ENCODE measurements at places on chromosomes 1 and 21.
A peak's percentile ranks its signal among the peaks of the same experiment; 100 is the strongest.

DNA sequence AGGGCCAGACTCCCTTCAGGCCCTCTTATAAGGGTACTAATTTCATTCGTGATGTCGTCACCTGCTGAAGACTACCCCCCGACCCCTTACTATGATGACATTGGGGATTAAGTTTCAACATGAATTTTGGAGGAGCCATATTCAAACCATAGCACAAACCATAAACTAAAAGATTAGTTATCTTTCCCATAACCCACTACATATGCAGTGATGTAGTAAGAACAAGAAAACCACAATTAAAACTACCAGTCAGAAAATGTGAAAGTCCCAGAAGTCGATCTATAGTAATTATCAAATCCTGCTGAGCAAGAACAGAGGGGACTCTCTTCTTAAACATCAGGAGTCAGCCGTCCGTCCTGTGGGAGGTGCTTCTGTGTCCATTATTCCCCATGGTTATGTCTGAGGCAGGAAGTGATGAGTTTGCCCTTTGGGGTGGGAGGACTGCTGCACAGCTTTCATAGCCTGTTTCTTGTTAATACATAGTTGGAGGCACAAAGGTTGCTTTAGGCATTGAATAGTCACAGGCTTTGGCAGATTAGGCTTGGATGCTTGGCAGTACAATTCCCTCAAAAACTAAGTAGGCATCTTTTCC, 35.9 kb upstream of the PTGFRN start:
- DNase-seq = no peak

- no peak for DNase-seq
Observed at GRCh38 chr1:174337000-174337681, 110.6 kb upstream of the GPR52 start.

GRCh38 chr1:7152655-7153054, 367.4 kb downstream of the CAMTA1 start:
- DNase-seq = no peak

GRCh38 chr1:234889643-234890042, 239.0 kb downstream of the TOMM20 start:
- no peak for DNase-seq

DNA sequence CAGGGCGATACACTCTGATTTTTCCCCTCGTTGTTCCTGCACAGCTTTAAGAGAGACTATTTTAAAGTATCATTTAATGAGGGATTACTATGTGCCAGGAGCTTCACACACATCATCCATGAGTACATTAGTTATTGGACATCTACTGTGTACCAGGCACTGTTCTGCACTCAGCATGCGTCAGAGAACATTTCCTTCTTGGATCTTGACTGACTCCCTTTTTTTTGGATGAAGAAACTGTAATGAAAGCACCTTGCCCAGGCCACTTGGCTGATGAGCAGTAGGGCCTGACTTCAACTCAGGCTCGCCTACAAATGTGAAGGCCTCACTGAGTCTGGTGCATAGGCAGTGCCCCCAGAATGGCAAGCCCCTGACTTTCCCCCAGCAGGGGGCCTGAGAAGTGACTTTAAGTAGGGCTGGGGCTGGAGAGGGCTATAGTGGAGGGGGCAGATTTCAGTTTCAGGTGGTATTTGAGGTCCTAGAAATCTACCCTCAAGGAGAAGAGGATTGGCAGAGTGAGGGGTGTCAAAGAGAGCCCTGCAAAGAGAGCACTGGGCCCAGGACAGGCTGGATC, 50.0 kb downstream of the PTPRU start:
- no peak for DNase-seq

- no peak for DNase-seq
Observed at GRCh38 chr1:164895026-164895912, 336.3 kb downstream of the PBX1 start.

- no peak for DNase-seq
Observed at GRCh38 chr1:209485167-209485566, 98.3 kb upstream of the CAMK1G start.

DNA sequence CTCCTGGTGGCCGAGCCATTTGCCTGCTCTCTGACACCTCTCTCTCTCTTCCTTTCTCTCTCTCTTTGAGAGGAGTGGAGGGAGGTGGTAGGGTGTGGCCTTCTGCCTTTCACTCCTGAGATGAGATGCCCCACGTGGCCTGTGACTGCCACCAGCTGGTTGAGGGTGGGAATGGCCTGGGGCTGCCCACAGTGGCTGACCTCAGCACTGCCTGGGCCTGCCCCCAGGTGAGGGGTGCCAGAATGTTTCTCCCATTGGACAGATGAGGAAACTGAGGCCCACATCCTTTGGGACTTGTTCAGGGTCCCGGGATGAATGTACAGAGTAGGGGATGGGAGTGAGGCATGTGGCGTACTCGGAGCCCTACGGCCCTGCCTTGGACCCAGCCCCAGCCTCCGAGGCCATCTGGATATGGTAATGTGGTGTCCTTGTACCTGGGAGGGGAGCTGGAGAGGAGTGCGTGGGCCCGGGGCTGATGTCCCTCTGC, 12.7 kb upstream of the C1orf167 start:
- no peak for DNase-seq

DNA sequence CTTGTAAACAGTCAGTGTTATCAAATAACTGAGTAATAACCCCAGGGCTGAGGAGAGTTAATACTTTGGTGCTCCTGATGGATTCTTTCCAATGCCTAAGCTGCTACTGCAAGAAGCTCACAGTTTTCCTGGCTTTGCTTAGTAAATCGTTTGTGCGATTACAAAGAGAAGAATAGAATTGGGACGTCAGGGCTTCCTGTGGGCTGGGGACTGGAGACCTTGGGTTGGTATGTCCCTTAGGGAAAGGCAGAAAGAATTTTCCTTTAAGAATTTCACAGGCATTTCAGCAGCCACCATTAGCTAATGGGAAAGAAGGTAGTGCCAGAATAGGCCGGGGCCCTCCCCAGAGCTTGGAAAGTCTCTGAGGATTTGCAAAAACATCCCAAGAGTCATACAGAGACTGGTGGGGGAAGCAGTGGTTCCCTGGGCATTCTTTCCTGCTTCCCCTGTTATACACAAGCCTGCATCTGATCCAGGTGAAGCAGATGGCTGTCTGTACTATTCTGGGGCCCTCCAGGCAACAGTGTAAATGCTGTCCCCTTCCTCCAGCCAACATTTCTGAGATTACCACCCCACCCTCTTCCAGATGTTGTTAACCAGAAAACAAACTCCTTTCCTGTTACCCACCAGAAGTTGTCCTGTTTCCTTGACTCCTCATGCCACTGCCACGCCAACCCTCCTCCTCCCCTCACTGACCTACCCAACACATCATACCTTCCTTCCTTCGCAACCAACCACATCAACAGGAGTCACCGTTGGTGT, 40.2 kb downstream of the PLXNA2 start:
- DNase-seq = no peak

DNA sequence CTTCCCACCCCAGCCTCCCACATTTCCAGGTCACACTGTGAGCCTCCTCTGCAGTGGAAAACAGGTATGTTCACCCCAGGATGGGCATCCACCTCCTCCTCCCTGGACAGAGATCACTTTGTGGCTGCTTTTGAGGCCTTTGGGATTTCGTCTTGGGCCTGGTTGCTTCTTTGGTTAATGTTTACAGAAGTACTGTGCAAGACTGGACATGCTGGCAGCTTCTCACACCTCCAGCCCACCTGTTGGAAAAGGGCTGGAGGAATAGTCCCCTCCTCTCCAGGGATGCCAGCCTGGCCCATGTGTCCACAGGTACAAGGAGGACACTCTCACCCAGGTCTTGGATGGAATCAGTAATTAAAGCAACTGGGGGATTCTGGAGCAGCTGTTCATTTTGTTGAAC, 56.1 kb downstream of the KAZN start:
- peak; percentile 30 for DNase-seq

DNA sequence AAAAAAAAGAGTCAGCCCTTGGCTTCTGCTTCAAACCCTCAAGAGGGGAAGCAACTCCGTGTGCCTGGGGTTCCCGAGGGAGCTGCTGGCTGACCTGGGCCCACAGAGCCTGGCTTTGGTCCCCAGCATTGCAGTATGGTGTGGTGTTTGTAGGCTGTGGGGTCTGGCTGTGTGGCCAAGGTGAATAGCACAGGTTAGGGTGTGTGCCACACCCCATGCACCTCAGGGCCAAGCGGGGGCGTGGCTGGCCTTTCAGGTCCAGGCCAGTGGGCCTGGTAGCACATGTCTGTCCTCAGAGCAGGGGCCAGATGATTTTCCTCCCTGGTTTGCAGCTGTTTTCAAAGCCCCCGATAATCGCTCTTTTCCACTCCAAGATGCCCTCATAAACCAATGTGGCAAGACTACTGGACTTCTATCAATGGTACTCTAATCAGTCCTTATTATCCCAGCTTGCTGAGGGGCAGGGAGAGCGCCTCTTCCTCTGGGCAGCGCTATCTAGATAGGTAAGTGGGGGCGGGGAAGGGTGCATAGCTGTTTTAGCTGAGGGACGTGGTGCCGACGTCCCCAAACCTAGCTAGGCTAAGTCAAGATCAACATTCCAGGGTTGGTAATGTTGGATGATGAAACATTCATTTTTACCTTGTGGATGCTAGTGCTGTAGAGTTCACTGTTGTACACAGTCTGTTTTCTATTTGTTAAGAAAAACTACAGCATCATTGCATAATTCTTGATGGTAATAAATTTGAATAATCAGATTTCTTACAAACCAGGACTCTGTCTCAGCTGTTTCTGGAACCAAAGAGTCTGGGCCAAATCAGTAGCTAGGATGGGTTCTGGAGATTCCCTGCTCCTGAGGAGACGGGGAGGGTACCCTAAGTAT, 26.8 kb upstream of the KDM4A start:
- DNase-seq = no peak

DNA sequence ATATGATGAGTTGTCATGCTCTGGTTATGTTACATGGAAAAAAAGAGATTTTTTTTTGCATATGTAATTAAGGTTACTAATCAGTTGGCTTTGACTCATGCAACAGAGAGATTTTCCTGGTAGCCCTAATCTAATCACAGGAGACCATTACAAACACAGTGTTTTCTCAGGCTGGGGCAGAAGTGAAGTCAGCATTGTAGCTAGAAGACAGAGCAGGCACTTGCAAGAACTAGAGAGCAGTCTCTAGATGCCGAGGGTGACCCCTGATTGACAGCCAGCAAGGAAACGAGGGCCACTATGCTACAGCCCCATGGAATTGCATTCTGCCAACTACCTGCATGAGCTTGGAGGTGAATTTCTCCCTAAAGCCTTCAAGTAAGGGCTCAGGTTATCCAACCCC, 151.3 kb downstream of the RUNX1 start:
- DNase-seq = no peak

GRCh38 chr1:11157394-11157793, 31.8 kb upstream of the ANGPTL7 start:
- DNase-seq = no peak

Data from NCI-H510A treated with DMSO at 0.1 percent for 48 hours (cell line).